ENCODE measurements at places on chromosomes 1 and 21.

- no peak for DNase-seq
Measured at GRCh38 chr1:168583571-168583970, 7.2 kb downstream of the XCL1 start.

DNA sequence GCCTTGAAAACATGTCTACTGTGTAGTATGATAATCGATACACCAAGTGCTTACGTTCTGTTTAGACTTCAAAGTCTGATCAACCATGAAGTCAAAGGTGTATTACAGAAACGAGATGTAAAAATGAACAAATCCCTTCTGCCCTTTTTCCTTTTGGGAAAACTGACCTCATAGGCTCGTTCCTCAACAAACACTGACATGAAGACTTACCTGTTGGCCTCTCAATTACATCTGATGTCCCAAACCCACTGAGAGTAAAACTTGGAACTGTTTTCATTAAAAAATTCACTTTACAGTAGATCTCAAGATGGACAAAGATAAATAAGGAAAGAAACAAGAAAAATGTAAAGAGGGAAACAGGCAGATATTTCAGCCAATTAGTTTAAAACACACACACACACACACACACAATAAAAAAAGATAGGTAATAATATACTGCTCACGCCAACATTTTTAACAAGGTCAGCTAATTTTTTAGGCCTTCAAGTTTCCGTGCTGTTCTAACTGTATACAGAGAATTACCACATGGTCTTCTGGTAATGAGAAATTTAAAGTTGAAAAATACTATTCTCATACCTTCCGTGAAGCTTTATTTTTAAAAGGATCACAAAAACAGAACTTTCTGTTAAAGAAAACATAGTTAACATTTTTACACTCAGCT is 2.1 kb downstream of the HMGN1 start:
- DNase-seq, result no peak

- DNase-seq, result no peak
Measured at GRCh38 chr1:46056325-46056724, 76.1 kb downstream of the PIK3R3 start.

GRCh38 chr1:171743081-171743870 is 1.4 kb upstream of the VAMP4 start:
- peak; percentile 17 for DNase-seq

Measured in spinal cord (tissue), 10 donors.